Stimulated activated CD8-positive, alpha-beta memory T cell treated with anti-CD3 and anti-CD28 coated beads, Interleukin-12 subunit alpha, Interleukin-12 subunit beta, amount 100 ng/mL, for 1 hour (primary cell): ENCODE measurements at places on chromosomes 2 and 18.

GRCh38 chr2:119029297-119029696, 87.3 kb downstream of the MARCO start:
- no peak for DNase-seq

GRCh38 chr18:46051731-46052461, 20.2 kb downstream of the PSTPIP2 start:
- no peak for DNase-seq

DNA sequence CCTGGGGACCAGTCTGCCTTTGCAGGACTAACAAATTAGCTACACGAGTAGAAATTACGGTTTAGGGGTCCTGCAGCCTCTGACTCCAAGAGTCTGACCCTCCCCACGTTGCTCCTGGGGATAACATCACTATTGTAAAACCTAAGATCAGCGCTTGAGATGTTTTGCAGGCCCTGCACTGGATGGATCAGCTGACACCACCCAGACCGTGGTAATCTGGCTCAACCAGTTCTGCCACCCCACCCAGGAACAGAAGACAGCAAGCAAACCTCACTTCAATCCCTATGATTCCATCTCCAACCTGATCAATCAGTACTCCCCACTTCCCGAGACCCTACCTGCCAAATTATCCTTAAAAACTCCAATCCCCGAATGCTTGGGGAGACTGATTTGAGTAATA, 31.7 kb downstream of the NGEF start:
- DNase-seq, result no peak

- no peak for DNase-seq
These were observed 107.6 kb downstream of the SETBP1 start for GRCh38 chr18:44788334-44788733.

DNA sequence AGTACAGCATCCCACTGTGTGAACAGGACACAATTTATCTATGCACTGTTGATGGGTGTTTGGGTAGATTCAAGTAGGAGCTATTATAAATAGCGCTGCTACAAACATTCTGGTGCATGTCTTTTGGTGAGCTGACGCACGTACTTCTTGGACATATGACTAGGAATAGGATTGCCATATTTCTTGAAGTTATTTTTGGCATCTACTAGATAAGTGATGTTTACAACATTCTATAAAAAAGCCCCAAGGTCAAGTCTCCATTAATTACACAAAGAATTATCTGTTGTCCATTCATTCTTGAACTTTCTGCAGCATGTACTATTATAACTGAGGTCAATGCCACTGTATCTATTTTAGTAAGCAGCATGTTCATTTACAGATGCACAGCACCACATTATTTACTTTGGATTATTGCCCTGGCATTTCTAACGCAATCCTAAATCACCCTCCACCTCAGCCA, 225.5 kb upstream of the TMEM200C start:
- no peak for DNase-seq

DNA sequence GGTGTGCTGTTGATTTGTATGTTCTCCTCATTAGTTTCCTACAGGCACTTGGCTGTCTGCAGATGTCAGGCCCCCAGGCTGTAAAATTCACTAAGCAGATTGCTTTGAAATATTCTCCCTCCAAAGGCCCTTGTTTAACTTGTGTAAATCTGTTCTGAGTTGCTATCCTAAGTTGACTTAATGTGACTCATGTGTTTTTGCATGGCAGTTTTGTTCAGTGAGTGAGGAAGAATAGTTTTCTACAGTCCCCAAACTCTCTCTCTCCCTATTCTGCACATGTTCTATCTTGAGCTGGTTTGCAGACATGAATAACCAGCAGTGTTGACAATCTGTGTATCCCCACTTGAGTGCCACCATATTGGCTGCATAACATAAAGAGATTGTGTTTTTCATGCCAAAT, 1005.4 kb upstream of the DDX18 start:
- DNase-seq, result no peak

GRCh38 chr2:23294238-23294637, 90.7 kb upstream of the KLHL29 start:
- DNase-seq, result no peak

DNA sequence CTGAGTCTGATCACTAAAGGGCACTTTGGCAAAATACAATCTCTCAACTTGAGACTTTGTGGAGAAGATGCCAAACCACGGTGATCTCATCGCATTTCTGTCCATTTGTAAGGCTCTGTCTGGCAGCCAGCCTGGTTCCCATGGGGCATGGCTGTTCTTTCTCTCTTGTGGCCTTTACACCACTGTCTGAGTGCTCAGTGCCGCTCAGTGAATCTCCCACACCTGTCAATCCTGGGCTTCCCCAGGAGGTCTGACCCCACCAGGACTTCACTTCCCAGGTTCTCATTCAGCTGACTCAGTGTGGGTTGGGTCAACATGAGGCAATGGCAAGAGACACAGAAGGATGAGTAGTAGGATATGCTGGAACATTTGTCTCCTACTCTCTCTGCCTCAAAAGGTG, 96.8 kb upstream of the TRIB2 start:
- no peak for DNase-seq

GRCh38 chr2:61016392-61017002, 1.0 kb upstream of the PEX13 start:
- DNase-seq, result no peak

- no peak for DNase-seq
These were observed 79.1 kb upstream of the GRB14 start for GRCh38 chr2:164700390-164700789.

GRCh38 chr2:95046371-95047112, 21.0 kb downstream of the MAL start:
- no peak for DNase-seq

GRCh38 chr18:23336101-23336500, 117.0 kb upstream of the RIOK3 start:
- DNase-seq, result no peak

- no peak for DNase-seq
These were observed 25.1 kb downstream of the TRAF3IP1 start for GRCh38 chr2:238345297-238345968.

DNA sequence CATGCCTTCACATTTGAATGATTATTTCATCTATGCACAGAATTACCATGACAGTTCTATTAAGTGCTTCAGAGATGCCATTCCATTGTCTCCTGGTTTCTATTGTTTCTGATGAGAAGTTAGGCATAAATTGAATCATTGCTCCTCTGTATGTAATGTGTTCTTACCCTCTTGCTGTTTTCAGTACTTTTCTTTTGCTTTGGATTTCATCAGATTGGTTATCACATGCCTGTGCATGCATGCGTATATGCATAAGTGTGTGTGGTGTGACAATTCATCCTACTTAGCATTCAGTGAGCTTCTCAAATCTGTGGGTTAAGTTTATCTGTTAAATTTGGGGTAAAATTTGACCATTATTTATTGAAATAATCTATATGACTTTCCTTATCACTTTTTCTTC, 263.3 kb upstream of the RND3 start:
- DNase-seq, result no peak

- no peak for DNase-seq
These were observed 29.3 kb downstream of the CDH20 start for GRCh38 chr18:61362511-61362910.

DNA sequence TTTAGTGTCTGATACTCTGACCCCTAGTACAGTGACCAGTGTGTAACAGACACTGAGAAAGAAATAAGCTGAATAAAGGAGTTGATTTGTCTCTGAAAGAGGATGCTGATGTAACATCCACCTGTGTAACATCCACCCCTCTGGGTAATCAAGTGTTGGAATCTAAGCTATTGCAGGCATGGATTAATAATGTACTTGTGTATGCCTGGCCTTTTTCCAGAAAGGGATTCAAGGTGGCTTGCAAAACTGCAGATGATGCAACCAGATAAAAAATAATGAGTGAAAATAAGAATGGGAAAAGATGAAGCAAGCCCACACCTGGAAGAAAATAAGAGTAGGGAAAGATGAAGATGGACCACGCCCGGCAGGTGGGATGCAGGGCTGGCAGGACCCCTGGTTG, 48.2 kb upstream of the FOXI3 start:
- DNase-seq, result no peak

GRCh38 chr2:147501968-147502367, 342.9 kb upstream of the ACVR2A start:
- no peak for DNase-seq

DNA sequence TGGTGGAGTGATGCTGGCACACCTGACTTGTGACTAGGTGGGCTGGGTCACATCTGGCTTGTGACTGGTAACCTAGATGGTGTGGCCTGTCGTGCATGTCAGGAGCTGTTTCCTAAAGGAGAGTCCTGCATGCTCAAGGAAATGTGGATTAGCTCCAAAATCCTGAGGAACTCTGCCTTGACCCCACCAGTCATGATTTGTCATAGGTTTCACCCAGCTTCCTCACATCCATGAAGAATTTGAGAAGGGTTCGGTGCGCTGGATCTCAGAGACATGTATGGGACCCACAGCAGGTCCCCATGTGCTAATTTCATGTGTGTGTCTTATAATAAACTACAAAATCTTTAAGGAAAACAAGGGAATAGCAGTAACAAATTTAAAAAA, 107.2 kb downstream of the COL6A3 start:
- DNase-seq, result no peak

DNA sequence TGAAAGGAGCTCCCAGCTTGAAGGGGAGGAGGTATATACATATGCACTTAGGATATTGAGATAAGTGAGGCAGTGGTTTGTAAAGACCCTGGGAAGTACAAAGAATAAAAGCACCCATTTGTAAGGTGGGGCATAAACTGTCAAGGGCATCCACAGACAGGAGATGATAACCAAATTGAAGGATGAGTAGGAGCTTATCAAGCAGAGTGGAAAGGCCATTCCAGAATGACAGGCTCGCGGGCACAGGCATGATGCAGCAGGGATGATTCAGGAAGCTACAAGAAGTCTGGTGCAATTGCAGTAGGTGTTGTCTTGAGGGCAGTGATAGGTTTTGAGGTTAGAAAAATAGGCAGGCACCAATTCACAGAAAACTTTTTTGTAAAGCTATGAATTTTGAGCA, 504.8 kb downstream of the PIK3C3 start:
- DNase-seq, result no peak

DNA sequence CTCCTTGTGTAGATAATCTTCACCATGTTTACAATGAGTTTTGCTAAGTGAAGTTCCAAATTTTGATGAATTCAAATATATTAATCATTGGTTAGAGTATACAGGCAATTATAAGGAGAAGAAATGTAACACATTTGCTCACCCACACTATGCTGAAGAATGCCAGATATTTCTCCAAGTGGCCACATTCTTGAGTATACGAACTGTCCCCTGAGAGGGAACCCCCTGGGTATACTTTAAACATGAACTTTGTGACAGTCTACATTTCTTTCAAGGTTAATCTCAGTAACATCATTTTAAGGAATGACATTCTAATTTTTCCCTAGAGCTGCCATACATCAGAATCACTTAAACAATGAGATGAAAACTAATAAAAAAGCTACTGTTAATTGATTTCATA, 39.8 kb upstream of the CDKL4 start:
- DNase-seq, result no peak

GRCh38 chr2:156615836-156616322, 179.7 kb downstream of the GPD2 start:
- DNase-seq, result no peak
